ENCODE measurements at places on chromosomes 1 and 21.

DNA sequence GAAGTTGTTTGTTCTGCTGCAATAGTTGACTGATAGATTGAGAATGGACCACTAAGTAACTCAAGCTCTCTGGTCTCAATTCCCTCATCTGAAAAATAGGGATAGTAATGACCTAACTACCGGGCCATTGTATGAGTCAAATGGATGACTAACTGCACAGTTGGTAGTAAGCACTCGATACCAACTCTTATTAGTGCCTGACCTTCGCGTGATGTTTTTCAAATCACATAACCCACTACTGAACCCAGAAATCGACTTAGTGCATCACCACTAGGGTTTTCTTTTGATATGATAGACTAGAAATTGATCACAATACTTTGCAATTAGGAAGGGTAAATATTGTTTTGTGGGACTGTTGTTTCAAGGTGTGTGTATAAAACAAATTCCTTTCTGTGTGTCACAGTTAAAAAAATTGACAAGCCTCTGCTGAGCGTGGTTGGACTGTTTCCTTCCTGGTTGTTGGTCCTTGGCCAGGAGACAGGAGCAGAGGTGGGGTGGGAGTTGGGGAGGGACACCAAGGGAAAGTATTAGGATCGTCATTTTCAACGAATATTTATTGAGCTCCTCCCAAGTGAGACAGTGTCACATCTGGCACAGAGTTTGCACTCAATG lies 54.0 kb upstream of the LRP8 start:
- no peak for DNase-seq

- DNase-seq, result no peak
These were observed 72.0 kb upstream of the VAV3 start for GRCh38 chr1:108036796-108037562.

DNA sequence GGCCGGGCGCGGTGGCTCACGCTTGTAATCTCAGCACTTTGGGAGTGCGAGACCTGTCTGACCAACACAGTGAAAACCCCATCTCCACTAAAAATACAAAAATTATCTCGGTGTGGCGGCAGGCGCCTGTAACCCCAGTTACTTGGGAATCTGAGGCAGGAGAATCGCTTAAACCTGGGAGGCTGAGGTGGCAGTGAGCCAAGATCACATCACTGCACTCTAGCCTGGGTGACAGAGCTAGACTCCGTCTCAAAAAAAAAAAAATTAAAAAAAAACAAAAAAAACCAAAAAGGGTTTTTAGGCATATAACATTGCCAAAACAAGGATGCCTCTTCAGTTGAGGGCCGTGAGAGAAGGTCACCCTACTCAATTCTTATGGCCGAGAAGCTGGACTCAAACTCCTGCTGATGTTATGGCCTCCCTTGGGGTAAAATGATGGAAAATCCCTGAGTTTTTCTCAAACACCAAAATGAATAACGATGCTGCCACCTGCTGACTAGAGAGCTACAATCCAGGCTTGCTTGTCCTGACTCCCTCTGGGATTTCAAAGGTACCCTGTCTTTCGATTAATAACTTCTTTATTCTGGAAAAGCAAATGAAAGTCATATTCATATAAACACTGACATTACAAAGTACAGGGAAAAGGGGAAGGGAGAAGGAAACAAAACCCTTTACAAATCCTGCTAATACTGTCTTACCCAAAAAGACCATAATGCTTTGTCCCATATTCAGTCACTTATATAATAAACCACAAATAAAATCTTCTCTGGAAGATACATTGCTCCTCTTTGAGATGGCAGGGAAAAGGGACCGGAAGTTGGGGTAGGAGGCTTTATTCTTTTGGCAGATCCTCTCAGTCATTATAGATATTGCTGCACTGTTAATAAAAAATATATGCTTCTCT lies 10.7 kb downstream of the RAB42 start:
- no peak for DNase-seq

GRCh38 chr1:12019858-12020509 lies 686 bp downstream of the MIIP start:
- DNase-seq, result no peak

DNA sequence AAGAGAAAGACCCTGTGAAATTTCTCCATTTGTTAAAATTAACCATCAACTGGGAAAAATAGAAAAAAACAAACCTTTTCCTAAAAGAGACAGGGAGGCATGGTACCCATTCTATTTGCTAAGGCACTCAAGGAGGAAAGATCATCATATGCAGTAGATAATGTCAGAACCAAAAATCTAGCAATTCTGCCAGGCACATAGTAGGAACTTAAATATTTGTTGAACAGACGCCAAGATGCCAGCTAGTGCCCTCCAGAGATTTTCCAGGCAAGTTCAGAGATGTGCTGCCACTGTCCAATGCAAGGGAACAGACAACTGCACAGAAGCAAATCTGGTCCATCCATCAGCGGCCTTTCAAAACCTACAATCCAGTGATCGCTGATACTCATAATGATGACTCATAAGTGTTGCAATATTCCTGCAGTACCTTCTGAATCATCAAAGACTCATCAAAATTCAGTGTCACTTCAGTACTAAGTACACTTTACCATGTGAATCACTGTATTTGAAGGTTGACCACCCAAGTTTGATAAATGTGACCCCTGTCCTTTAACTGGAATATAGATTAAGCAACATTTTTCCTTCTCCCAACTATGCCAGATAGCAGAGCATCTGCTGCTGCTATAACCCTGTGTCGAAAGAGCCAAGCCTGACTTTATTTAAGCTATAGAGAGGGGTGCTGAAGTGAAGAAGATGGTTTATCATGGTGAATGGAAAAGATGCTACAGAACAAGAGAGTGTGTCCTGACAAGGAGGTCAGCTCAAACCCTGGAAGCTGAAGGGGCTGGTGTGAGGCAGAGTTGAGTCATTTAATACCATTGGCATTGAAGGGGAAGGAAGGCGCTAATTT lies 99.1 kb downstream of the MT1HL1 start:
- no peak for DNase-seq

GRCh38 chr1:61263905-61264824 lies 181.8 kb downstream of the NFIA start:
- no peak for DNase-seq

- no peak for DNase-seq
These were observed 264.7 kb downstream of the CTH start for GRCh38 chr1:70675737-70676156.

GRCh38 chr1:229880271-229881170 lies 186.5 kb upstream of the GALNT2 start:
- no peak for DNase-seq

- DNase-seq, result no peak
These were observed 18.4 kb upstream of the LY9 start for GRCh38 chr1:160777486-160778089.

GRCh38 chr1:6261615-6261995 lies 707 bp upstream of the GPR153 start:
- DNase-seq, result no peak

GRCh38 chr1:15626269-15626950 lies 9.2 kb downstream of the DDI2 start:
- no peak for DNase-seq

- DNase-seq, result no peak
These were observed 240.7 kb downstream of the BARHL2 start for GRCh38 chr1:90476411-90476810.

- DNase-seq, result no peak
These were observed 55.5 kb downstream of the TLR5 start for GRCh38 chr1:223087291-223088255.

DNA sequence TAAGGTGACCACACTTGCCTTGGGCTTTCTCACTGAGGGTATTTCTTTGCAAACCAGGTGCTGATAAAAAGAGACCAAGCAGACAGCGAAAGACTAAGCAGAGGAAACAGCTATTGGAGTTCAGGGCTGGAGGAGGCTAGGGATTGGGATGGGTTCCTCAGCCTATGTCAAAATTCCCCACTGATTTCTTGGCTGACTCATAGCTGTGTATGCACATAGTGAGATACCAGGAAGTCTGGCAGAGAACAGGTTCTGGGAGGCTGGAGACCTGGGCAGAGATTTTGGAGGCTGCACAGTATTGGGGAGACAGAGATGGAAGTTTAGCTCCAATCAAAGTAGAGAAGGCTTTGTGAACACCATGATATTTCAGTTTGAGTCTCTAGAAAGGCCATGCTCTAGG lies 25.3 kb downstream of the YARS1 start:
- DNase-seq, result no peak

- no peak for DNase-seq
These were observed 4.7 kb downstream of the RIMKLA start for GRCh38 chr1:42385283-42385682.

GRCh38 chr21:30714946-30715345 lies 3.6 kb downstream of the KRTAP21-3 start:
- no peak for DNase-seq
